ENCODE measurements at places on chromosomes 2 and 18.
A peak's percentile ranks its signal among the peaks of the same experiment; 100 is the strongest.

- no peak for DNase-seq
Measured at GRCh38 chr2:177617849-177618248, 225.3 kb downstream of the AGPS start.

GRCh38 chr18:22250591-22250996 lies 81.2 kb downstream of the GATA6 start:
- DNase-seq: no peak

GRCh38 chr2:120754067-120754960 lies 18.6 kb downstream of the GLI2 start:
- DNase-seq: no peak

- no peak for DNase-seq
Measured at GRCh38 chr2:165587335-165587938, 117.9 kb downstream of the CSRNP3 start.

DNA sequence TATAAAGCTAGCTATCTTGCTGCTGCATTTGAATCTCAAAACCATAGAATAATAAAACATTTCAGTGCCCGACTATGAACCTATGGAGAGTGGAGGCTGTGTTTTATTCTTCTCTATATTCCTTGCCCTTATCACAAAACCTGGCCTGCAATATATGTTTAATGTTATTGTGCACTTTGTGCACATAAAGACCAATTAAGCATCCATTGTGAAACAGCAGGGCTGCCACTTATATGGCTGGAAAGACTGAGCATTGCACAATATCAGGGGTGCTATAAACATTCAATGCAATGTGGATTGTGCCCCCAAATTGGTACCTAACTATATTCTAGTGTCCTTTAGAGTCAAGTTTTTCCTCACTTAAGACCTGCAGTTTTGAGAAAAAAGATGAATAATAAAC lies 83.2 kb downstream of the RDH14 start:
- DNase-seq: no peak

GRCh38 chr2:106342831-106343251 lies 125.4 kb downstream of the RGPD3 start:
- DNase-seq: no peak

DNA sequence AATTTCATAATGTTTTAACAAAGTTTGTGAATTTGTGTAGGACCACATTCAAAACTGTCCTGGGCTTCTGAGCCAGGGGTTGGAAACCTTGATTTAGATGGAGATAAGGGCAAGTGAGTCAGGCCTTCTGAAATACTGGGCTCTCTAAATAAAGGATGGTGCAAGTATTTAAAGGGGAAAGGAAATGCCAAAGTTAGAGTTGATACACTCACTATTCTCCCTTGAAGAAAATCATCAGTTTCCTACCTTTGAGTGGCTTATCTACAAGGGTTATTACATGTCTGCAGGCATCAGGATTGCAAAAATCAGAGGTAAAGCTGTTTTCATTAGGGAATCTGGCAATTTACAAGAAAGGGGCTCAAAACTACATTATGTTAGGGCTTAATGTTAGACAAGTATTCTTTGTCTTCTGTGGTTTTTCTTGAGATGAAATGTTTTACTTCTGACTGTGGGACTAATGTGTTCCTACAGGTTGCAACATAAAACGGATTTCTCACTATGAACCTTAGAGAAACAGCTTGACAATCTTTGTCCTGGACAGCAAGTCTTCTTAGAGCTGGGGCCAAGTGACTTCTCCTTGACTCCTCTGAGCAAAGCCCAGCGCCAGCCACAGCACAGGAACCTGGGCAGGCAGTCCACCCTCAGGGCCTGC lies 31.1 kb downstream of the RNU4ATAC start:
- peak; percentile 24 for DNase-seq

DNA sequence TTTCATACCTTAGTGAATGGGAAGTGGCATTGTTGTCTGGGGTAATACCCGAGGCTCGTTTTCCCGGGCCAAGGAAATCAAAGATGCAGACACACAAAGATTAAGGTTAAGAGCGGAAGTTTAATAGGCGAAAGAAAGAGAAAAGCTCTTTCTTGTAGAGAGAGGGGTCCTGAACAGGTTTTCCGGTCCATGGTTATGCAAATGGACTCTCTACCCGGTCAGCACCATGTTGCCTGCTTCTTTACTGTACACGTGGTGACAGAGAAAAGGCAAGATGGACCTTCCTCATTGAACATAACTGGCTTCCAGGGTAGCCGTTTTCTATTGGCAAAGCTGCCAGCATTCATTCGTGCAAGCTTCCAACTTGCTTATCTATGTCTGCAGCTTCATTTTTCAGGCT lies 2063.5 kb downstream of the SUCLG1 start:
- DNase-seq: no peak

- no peak for DNase-seq
Measured at GRCh38 chr2:235534678-235535422, 41.0 kb downstream of the AGAP1 start.

GRCh38 chr2:45340318-45340717 lies 270.7 kb downstream of the SRBD1 start:
- DNase-seq: no peak

DNA sequence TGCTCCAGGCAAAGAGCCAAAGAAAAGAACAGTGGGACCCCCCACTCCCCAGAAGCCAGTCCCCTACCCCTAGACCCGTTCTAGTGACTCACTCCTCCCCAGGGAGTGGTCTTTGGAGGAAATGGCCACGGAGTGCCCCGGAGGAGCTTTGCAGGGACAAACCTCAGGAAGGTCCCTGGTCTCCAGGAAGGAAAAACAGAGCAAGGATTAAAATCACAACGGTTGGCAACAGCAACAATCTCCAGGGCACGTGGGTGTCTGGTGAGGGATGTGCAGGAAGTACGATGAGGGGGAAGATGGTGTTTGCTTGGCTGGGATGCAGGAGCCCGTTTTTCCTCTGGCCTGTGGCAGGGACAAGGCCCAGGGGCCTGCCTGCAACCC lies 135.0 kb downstream of the SMAD2 start:
- no peak for DNase-seq

DNA sequence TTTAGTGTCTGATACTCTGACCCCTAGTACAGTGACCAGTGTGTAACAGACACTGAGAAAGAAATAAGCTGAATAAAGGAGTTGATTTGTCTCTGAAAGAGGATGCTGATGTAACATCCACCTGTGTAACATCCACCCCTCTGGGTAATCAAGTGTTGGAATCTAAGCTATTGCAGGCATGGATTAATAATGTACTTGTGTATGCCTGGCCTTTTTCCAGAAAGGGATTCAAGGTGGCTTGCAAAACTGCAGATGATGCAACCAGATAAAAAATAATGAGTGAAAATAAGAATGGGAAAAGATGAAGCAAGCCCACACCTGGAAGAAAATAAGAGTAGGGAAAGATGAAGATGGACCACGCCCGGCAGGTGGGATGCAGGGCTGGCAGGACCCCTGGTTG lies 48.2 kb upstream of the FOXI3 start:
- no peak for DNase-seq

DNA sequence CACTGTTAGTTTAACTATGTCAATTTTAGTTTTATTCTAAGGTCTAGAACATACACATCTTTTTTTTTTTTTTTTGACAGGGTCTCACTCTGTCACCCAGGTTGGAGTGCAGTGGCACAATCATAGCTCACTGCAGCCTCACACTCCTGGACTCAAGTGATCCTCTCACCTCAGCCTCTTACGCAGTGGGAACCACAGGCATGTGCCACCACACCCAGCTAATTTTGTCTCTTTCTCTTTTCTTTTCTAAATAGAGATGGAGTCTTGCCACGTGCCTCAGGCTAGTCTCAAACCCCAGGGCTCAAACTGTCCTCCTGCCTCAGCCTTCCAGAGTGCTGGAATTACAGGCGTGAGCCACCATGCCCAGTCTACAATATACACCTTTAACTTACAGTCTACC lies 69.5 kb upstream of the CHRNA1 start:
- no peak for DNase-seq

GRCh38 chr2:127122361-127123027 lies 15.5 kb upstream of the BIN1 start:
- no peak for DNase-seq

DNA sequence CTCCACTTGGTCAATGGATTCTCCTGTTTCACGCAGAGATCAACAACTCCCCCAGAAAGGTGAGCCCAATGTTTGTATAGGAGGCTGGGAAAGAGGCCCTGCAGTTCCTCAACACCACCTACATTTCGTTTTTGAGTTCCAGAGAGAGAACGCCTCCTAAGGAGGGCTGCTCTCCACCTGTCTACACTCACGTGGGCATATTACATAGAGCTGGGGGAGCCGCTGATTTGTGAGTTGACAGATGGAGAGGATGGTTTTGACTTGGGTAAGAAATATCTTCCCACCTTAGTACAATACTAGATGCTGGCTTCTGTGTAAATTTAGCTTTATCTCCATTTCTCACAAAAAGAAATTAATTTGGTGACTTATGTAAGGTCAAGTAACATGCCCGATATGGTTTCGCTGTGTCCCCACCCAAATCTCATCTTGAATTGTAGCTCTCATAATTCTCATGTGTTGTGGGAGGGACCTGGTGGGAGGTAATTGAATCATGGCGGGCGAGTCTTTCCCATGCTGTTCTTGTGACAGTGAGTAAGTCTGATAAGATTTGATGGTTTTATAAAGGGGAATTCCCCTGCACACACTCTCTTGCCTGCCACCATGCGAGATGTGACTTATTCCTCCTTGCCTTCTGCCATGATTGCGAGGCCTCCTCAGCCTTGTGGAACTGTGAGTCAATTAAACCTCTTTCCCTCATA lies 274.5 kb upstream of the PXDN start:
- DNase-seq: no peak

DNA sequence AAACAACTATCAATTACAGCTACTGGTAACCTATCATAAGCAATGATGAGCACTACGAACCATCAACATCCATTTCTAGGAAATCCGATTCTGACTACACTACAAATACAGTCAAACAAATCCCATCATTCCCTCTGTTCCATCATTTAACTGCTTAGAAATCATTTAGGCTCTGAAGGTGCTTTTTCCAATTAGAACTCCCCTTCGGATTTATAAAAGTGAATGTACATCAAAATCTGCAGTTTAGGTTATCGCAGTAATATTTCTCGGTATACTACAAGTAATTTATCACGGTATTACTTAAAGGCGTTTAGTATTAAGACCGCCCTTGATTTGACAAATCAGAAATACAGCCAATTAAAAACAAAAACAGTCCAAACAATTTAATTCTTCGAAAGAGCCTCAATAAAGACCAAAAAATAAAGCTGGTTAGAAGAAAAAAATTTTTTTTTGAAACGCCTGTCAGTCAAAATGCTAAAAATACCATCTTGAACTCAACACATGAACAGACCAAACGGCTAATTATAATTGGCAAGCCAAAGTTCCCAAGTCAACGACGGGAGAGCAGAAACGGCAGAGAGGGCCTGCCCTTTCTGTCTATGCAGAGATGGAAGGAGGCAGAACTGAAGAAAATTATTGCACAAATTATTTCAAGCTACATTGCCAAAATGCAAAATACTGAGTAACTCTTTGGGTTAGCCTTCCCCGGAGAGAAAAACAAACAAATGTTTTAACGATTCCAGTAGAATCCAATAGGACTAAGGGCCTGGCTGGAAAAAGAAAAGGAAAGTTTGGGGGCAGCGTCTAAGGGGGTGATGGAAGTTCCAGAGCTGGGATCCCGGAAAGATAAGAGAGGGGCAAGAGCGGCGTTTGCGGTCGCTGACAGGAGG lies 1.2 kb downstream of the VPS54 start:
- peak; percentile 71 for DNase-seq

GRCh38 chr2:95526360-95527341 lies 42.1 kb upstream of the TRIM43B start:
- DNase-seq: peak; percentile 79

DNA sequence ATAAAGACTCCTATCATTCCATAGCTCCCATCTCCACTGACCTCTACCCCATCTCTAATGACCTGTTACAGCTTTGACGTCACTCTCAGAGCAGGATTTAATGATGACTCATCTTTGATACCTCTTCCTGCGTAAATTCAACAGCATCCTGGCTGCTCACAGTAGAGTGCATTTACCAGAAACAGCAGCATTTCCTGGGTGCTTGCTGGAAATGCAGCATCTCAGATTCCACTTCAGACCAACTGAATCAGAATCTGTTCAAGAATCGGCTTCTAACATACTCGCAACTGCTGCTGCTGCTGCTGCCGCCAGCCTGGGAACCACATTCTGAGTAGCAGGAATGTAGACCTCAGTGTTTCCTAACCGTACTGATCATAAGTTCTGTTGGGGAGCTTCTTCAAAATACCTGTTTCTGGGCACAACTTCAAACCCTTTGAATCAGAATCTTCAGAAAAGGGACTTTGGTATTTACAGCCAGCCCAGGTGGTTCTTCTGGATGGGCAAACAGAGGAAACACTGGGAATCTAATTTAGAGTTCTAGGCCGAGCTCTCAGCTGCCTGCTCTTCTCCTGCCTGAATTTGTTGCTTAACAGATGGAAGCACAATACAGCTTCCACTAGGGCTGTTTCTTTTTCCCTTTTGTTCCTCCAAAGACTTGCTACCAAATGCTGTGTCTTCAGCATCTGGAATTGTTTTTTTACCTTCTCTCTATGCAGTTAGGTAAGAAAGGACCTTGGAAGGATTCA lies 241.4 kb downstream of the NCKAP5 start:
- no peak for DNase-seq

DNA sequence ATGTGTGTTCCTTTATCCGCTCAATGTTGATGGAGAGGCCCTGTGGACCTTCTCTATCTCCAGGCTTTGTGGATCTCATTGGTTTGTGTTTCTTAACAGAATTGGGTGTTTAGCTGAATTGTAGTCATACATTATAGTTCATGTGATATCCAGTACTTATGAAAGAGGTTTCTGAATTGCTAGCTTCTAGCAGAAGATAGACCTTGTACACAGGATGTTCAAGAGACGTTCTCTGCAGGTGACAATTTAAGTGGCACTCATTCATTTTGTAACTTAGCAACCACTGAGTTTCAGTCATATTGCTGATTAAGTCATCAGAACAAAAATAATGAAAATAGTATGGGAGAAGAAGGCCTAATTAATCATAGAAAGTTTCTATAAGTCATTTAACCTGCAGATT lies 279.2 kb downstream of the ALPK2 start:
- DNase-seq: no peak

GRCh38 chr18:27735117-27735516 lies 441.8 kb downstream of the CDH2 start:
- no peak for DNase-seq

DNA sequence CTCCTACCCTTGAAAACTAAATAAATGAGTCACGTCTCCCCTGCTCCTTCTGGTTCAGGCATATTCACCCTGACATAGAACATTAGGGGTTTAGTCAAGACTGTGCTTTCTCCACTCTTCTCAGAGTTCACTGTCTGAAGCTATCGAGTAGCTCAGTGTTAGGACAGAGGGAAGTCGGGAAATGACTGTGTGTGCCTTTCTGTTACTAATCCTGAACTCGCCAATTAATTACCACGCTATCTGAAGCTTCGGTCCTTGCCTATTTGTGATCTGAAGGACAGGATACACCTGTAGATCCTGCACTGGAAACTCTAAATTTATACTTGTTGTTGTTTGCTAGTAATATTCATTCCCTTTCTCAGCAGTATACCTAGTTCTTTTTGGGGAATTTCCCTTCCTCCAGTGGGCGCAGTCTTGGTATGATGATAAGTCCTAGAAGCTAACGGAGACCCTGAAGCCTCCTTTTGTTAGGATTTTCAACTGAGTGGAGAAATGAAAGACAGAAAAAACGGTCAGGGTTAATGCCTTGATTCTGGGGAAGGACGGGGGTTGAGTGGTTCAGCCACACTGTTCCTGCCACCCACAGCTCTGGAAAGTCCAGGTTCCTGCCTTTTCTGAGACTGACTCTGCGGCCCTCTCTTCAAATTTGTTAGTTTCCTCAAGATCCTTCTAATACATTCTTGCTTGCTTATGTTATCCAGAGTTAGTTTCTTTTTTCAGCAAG lies 218.0 kb downstream of the DLGAP1 start:
- DNase-seq: no peak

- no peak for DNase-seq
Measured at GRCh38 chr2:200364620-200365019, 58.1 kb downstream of the SPATS2L start.

GRCh38 chr18:13615432-13615861 lies 110.9 kb downstream of the FAM210A start:
- DNase-seq: no peak

Data from hematopoietic multipotent progenitor cell treated with erythropoietin and hydrocortisone succinate and interleukin-3 and kit ligand, for 4 days (in vitro differentiated cells).